ENCODE measurements at places on chromosomes 12 and 14.

- peak; percentile 7 for DNase-seq
Observed at GRCh38 chr14:63045612-63046320, 508 bp upstream of the KCNH5 start.

GRCh38 chr12:7853557-7853956 lies 19.2 kb downstream of the SLC2A14 start:
- no peak for DNase-seq

GRCh38 chr14:57735276-57735675 lies 130.6 kb downstream of the SLC35F4 start:
- no peak for DNase-seq

GRCh38 chr14:34843011-34843554 lies 32.1 kb downstream of the BAZ1A start:
- DNase-seq, result peak; percentile 66

DNA sequence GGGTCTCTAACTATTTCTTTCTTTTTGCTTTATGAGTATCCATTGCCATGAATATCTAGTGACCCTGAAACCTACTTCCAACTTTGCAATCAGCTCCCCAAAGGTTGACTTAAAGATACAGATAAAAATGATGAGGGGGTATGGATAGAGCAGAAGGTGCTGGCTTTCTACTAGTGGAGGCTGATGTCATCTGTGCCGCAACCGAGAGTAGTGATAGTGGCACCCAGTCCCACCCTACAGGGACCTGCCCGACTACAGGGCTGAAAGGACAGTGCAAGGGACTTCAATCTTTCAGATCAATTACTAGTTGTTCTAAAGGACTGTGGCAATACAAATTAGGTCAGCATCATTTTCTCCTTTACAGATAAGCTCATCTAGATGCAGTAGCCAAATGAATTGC lies 806.0 kb downstream of the VRK1 start:
- DNase-seq, result no peak

DNA sequence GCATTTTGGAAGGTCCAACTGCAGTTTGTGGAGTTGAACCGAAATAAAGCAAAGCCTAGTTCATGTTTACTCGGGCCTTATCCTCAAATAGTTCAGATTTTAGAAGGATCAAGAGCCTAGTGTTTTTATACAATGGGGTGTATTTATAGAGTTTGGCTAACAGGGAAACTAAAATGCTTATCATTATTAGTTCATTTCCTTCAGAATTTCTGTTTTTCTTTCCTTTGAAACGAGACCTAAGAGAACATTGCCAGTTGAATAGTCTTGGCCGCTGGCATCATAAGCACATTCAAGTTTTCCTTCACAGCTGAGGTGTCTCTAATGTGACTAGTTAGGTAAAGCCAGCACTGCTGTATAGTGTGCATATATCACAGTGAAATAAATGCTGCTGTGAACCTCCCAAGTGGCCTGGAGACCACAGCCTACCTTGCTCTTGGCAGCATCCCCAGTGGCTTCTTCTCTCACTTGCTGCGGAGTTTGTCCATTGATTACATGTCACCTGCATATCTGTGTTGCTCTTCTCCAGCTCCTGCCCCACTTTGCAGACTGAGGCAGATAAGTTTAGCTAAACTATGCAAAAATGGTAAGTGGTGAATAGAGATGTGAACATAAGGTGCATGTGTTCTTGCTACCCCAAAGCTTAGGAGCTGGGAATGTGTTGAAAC lies 88.8 kb downstream of the ANO6 start:
- DNase-seq, result no peak

- DNase-seq, result peak; percentile 93
Observed at GRCh38 chr14:85531587-85532373, 1.8 kb downstream of the FLRT2 start.

- DNase-seq, result no peak
Observed at GRCh38 chr14:95361373-95362137, 41.8 kb upstream of the CLMN start.

DNA sequence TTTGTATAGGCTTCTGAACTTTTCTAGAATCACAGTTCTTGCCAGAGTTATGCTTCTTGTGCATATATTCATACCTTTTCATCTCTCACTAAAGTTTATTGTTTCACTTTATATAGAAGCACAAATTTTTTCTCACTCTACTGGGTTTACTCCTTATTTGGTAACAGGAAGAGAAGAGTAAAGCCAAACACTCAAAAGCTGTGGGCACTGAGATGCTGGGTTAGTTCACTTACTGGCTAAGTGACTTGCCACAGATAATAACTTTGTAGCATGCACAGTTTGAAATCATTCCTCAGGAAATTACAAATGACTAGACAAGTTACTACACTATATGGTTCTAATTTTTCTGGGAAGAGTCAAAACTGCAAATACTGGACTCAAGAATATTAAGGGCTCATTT lies 7.8 kb downstream of the HIGD1C start:
- peak; percentile 11 for DNase-seq

DNA sequence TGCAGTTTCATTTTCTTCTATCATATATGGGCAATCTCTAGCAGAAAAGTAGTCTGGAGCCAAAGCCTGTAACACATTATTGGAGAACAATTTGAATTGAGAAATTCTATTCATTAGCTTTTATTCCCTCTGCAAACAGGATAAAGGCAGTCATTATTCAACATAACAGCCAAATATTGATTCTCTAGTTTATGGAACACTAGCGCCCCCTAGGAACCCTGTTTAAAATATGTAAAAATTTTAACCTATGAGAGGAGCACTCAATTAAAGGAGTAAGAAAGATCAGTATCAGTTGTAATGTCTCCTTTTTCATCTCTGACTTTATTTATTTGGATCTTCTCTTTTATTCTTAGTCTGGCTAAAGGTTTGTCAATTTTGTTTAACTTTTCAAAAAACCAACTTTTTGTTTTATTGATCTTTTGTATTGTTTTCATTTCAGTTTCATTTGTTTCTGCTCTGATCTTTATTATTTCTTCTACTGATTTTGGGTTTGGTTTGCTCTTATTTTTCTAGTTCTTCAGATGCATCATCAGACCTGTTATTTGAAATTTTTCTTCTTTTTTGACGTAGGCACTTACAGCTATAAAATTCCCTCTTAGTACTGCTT lies 4.8 kb upstream of the LMNTD1 start:
- DNase-seq, result peak; percentile 79

GRCh38 chr14:101501858-101502615 lies 59.3 kb upstream of the DIO3 start:
- DNase-seq, result no peak

GRCh38 chr12:65266408-65266807 lies 12.1 kb upstream of the MSRB3 start:
- no peak for DNase-seq

DNA sequence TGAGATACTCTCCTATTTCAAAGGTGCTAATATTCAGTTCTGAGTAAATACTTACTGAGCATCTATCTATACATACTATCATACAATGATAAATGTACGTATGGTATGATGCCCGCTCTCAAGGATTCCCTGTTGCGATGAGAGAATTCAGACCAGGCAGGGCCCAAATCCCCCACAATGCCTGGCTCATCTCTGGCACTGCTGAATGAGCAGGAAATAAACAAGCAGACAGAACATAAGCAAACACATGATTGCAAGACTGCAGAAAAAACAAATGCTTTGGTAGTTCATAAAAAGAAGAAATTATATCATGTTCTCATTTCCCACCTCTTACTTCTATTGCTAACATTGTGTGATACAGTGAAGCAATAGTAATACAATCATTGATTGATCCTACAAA lies 77.2 kb upstream of the DUSP6 start:
- DNase-seq, result no peak

DNA sequence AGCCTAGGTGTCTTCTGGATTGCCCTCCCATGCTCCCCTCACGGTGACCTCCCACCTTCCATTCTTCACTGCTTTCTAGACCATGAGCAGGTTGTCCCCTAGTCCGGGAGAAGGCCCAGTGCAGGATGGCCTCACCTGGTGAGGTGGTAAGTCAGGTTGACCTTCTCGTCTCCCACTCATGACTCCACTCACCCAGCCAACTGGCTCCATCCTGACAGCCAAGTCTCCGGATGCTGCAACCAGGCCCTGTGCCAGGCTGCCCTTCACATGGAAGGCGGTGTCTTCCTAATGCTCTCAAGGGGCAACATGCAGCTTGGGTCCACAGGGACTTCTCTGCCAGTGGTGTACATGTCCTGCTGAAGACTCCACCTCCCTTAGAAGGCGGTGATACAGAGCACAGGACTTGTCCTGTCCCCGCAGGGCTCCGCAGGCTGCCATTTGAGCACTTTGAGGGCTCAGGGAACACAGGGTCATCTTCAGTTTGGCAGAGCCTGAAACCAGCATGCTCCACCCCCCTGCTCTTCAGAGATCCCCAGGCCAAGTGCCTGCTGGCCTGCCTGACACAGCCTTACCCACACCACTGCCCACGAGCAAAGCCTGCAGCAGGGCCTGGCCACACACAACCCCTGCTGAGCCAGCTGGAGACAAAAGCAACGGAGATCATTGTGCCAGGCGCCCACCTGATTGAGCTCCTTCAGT lies 25.4 kb downstream of the BATF start:
- no peak for DNase-seq

DNA sequence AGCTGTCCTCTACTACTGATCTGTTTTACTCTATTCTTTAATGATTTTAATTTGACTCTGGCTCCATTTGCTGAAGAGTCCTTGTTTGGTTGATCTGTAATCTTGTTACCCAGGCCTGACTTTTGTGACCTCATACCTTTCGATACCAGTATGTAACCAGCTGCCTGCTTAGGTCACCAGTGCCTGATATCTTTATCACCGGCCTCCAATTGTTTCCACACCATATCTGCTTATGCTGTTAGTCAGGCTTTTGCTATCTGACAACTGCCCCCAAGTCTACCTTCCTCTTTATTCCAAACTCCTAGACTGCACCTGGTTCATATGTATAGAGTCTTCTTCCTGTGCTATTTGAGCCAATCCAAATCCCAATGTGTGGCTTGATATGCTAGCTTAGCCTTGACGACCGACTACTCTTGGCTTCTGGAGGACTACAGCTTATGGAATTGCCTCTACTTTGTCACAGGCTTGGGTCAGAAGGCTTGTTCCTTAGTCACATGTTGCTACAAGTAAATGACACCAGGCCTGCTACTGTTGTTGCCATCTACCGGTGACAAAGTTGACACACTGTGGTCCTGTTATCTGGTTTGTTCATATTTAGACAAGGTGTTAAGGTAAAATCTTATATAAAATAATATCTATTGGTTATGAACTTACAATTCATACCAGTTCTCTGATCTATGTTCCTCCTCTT lies 193.9 kb downstream of the TRHDE start:
- no peak for DNase-seq

- peak; percentile 50 for DNase-seq
Observed at GRCh38 chr14:36662543-36663403, 1.1 kb downstream of the PAX9 start.

DNA sequence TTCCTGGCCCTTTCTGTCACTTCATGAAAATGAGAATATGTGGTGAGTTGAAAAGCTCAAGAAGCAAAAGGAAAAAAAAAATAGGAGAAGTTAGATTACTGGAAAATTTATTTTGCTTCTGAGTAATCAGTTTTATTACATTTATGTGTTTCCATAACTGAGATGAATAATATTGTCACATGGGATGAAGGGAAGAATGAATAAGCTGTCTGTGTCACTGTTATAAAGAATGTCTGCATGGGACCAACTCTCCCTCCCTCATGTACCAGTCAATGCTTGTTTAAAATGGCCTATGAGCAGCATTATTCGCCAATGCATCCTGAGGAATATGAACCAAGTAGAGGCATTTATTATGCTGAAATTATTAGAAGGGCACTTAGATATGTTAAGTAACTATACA lies 246.3 kb downstream of the PRKD1 start:
- peak; percentile 2 for DNase-seq

DNA sequence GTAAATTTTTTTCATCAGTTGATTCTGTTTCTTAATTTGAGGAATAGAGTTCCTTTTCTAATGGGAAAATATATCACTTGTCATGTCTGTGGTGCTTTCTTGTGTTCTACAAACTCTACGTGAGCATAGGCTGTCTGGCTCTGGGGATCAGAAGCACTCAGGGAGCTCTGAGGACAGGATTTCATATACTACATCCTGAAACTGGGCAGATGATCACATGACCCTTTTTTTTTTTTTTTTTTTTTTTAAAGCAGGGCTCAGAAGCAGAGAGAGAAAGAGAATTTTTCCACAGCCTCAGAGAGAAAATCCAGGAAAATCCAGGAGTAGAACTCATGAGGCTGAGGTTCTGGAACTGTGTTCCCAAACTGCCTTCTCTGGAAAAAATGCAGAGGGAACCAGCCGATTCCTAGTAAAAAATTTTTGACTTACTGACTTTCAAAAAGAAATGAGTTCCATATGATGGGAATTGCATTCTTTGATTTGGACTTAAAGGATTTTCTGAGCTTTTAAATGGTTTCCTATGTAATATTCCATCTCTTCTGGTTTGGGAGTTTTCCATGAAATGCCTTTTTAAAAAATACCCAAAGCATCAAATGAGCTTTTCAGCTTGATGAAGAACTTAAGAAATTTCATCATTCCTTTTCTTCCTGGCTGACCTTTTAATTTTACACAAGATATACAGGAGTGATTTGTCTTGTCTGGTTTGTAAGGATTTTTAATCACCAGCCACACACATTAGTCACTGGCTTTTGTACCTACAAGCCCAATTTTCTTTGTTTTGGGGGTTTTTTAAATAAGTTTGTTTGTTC lies 183.1 kb upstream of the HIF1A start:
- peak; percentile 70 for DNase-seq

- no peak for DNase-seq
Observed at GRCh38 chr12:54504550-54504949, 7.0 kb downstream of the NCKAP1L start.

GRCh38 chr12:69661386-69661785 lies 37.7 kb downstream of the BEST3 start:
- DNase-seq, result no peak

GRCh38 chr12:12684375-12685106 lies 11.4 kb downstream of the GPR19 start:
- no peak for DNase-seq

DNA sequence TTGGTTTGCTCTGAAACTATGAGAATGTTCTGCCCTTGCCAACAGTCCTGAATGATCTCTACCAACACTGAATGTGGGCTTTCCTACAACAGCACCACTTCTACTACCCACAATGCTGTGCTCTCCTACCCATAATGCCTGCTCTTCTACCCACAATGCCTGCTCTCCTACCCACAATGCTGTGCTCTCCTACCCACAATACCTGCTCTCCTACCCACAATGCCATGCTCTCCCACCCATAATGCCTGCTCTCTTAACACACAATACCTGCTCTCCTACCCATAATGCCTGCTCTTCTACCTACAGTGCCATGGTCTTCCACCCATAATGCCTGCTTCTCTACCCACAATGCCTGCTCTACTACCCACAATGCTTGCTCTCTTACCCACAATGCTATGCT lies 92.3 kb downstream of the KCNK13 start:
- DNase-seq, result no peak

- DNase-seq, result no peak
Observed at GRCh38 chr12:91139286-91139685, 28.0 kb upstream of the LUM start.

GRCh38 chr12:39867631-39868327 lies 238.1 kb downstream of the SLC2A13 start:
- no peak for DNase-seq
